Femur (tissue), 1 donor: ENCODE measurements at places on chromosomes 11 and 22.

GRCh38 chr11:28009996-28010395 lies 98.0 kb downstream of the KIF18A start:
- DNase-seq: no peak

- DNase-seq: peak; percentile 93
These were observed at the start of gene EIF4ENIF1 for GRCh38 chr22:31489632-31490495. TSS of gene EIF4ENIF1 (minus strand) at chr22:31489842. CDS start at chr22:31488718, 1,124 bp downstream.

DNA sequence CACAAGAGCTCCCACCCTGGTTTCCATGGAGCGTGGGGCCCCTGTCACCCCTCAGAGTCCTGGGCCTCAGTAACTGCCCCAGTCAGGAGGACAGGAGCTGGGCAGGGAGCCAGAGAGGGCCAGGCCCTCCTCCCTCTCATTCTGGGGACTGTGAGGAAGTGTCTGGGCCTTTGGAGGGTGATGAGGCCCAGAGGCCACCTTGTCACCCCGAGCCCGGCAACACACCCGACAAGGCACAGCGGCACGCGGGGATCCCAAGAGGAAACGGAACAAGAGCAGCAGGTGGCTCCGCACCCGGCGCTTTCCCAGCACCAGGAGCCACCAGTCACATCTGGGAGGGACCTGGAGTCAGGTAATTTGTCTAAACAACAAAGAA lies 72.1 kb downstream of the CELSR1 start:
- no peak for DNase-seq

- DNase-seq: no peak
These were observed 20.8 kb upstream of the DLAT start for GRCh38 chr11:112004389-112004788.

DNA sequence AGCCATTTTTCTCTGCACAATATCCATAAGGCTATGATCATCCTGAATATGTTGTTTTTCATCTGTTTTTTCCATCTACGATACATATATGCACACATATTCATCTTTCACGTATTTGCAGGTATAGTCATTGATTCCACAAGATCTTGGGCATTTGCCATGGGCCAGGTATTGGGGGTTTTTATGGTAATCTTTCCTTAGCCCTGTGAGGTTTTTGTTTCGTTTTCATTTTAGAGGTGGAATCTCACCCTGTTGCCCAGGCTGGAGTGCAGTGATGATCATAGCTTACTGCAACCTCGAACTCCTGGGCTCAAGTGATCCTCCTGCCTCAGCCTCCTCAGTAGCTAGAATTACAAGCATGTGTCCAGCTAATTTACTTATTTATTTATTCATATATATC lies 20.0 kb downstream of the CD6 start:
- no peak for DNase-seq
